ENCODE measurements at places on chromosomes 2 and 18. TPM values are rescaled to one million over a fixed set of nuclear protein-coding genes. Genes with fewer than 3 reads are reported as not detected.

The BUB1 gene
- polyA plus RNA-seq, result 17.8 TPM

The TSPYL6 gene
- polyA plus RNA-seq, result 0.06 TPM

The TCF23 gene
- polyA plus RNA-seq, result 0.10 TPM

The CHN1 gene
- polyA plus RNA-seq, result 8.2 TPM

The CYP1B1 gene
- 3.0 TPM for polyA plus RNA-seq

The SPP2 gene
- 0.06 TPM for polyA plus RNA-seq

The KCNG2 gene
- 0.46 TPM for polyA plus RNA-seq

The CPSF3 gene
- 32.2 TPM for polyA plus RNA-seq

The SKOR2 gene
- polyA plus RNA-seq, result not detected

The DES gene
- 429 TPM for polyA plus RNA-seq

The SCN2A gene
- 2.4 TPM for polyA plus RNA-seq

The XDH gene
- polyA plus RNA-seq, result 138 TPM

The MOCOS gene
- 3.8 TPM for polyA plus RNA-seq

The NEURL3 gene
- polyA plus RNA-seq, result 0.81 TPM

The CCDC74A gene
- 3.6 TPM for polyA plus RNA-seq

The TRABD2A gene
- polyA plus RNA-seq, result 18.0 TPM

The CCL20 gene
- polyA plus RNA-seq, result 11.4 TPM

The GALR1 gene
- 0.51 TPM for polyA plus RNA-seq

The DCC gene
- polyA plus RNA-seq, result 0.58 TPM

GRCh38 chr2:14641116-14641515 is 8.6 kb downstream of the LRATD1 start:
- DNase-seq, result no peak

GRCh38 chr2:102082571-102083392 is 59.8 kb upstream of the IL1R1 start:
- DNase-seq, result peak; percentile 45

- no peak for DNase-seq
These were observed 733 bp upstream of the CXCR2 start for GRCh38 chr2:218125095-218125494.

- no peak for DNase-seq
These were observed 275.3 kb upstream of the NCKAP5 start for GRCh38 chr2:133843551-133843950.

DNA sequence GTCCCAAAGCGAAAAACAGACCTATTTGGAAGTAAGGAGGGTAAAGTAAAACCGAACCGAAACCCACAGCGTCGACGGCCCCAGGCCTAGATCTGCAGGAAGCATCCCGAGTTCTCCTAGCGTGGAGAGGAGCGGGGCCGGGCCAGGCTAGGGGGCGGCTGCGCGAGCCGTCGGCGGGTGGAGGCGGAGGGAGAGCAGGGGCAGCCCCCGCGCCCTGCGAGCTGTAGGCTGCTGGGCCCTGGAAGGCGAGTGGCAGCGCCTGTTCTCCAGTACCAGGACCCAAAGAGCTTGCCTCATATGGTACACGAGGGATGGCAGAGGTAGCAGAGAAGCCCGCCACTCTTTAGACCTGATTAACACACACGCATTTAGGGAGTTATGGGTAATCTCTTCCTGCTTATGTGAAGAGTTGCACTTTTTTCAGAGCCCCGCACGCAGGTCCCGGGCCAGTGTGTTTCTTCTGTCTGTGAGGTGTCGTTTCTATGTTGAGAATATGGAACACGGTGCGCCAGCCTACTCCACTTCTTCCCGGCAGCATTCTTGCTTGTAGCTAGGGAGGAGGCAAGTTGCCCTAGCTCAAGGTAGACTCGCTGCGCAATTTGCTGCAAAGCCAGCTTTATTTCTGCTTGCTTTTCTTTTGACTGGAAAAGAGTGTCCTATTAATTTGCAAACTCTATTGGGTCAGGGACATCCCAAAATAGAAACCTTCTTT is 71.1 kb downstream of the ARHGEF33 start:
- DNase-seq, result no peak

GRCh38 chr2:158781353-158781961 is 13.7 kb upstream of the DAPL1 start:
- DNase-seq, result peak; percentile 94

- no peak for DNase-seq
These were observed 451.0 kb downstream of the SLC4A3 start for GRCh38 chr2:220078439-220078838.

- DNase-seq, result no peak
These were observed 145.1 kb downstream of the B3GNT2 start for GRCh38 chr2:62340994-62341484.

GRCh38 chr2:196925768-196926561 is 542 bp downstream of the PGAP1 start:
- peak; percentile 63 for DNase-seq

- DNase-seq, result no peak
These were observed 104.8 kb upstream of the CDH19 start for GRCh38 chr18:66708646-66709045.

- no peak for DNase-seq
These were observed 195.7 kb downstream of the SMAD7 start for GRCh38 chr18:48754993-48755473.

GRCh38 chr18:63320975-63321265 is 1.4 kb upstream of the BCL2 start:
- DNase-seq, result peak; percentile 54

- no peak for DNase-seq
These were observed 318.8 kb upstream of the TMEFF2 start for GRCh38 chr2:192513575-192513974.

- DNase-seq, result peak; percentile 8
These were observed 467.7 kb downstream of the EPHA4 start for GRCh38 chr2:221104361-221104811.

GRCh38 chr2:198143156-198143555 is 338.8 kb downstream of the PLCL1 start:
- no peak for DNase-seq

DNA sequence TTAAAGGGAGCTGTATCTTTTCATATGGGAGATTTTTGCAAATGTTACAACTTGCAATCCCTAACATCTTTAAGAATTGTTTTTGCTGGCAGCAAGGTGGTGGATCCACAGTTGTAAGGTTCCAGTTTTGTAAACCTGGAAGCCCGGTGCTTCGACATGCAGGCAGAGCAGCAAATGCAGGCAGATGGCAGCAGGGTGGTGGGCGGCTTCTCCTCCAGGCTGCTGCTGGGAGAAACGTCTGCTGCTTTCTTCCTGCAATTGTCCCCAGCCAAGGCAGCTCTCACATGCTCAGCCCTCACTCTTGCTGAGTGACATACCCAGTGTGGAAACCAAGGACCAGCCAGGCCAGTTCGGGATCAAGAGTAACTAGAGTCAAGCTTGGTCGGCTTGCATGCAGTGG is 166.0 kb downstream of the SEPTIN10 start:
- DNase-seq, result no peak

- DNase-seq, result no peak
These were observed 25.1 kb downstream of the CSRNP3 start for GRCh38 chr2:165494573-165494972.

- DNase-seq, result no peak
These were observed 280.7 kb upstream of the VWC2L start for GRCh38 chr2:214130114-214130513.

DNA sequence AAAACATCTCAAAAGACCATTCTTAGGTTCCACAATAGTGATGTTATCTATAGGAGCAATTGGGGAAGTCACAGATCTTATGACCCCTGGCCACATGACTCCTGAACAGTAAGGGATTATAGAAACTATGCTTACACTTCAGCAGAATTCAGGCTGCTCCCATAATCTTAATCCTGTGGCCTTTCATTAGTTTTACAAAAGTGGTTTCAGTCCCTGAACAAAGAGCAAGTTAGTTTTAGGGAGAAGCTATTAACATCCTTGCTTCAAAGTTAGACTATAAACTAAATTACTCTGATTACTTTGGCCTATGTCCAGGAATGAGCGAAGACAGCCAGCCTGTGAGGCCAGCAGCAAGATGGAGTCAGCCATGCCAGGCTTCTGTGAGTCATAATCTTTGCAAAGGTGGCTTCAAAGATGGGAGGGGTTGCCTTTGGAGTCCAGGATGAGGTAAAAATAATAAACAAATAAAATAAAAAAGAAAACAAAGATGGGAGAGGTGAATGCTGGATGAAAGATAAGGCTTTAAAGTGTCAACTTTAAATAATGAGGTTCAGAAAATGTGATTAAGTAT is 168.7 kb upstream of the NDUFV2 start:
- DNase-seq, result no peak

- no peak for DNase-seq
These were observed 26.0 kb upstream of the TNS1 start for GRCh38 chr2:218028562-218029348.

DNA sequence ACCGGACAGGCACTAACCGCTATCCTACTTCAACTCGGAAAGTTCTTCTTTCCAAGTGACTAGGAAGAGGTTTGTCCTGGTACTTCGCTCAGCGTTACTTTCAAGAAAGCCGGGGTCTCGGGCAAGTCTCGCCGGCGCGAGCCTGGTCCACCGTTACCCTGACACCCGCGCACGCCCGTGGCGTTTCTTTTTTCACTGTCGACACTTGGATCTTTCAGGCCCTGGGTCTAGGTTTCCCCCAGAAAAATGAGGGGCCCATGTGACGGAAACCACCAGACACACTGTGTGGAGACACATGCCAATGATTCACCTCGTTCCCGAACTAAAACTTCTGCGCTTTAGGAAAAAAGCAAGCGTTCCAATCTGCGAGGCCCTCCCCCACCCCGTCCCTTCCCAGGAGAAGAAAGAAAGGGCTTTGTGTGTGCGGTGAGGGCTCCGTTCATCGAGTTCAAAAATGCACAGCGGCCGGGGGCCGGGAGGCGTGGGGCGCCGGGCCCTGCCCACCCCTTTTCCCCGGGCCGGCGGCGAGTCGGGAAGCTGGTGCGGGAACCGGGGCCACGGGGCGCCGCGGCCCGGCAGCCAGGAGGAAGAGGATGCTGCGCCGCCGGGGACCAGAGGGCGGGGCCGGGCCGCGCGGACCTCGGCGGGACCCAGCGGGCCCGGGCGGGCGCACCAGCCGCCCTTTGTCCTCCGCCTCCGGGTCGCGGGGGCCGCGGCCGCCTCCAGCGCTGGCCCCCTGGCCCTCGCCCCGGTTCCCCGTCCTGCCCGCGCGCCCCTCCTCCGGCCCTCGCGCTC is 2.6 kb downstream of the ZNF521 start:
- DNase-seq, result peak; percentile 19

GRCh38 chr2:70479816-70480215 is 73.8 kb downstream of the TGFA start:
- no peak for DNase-seq

DNA sequence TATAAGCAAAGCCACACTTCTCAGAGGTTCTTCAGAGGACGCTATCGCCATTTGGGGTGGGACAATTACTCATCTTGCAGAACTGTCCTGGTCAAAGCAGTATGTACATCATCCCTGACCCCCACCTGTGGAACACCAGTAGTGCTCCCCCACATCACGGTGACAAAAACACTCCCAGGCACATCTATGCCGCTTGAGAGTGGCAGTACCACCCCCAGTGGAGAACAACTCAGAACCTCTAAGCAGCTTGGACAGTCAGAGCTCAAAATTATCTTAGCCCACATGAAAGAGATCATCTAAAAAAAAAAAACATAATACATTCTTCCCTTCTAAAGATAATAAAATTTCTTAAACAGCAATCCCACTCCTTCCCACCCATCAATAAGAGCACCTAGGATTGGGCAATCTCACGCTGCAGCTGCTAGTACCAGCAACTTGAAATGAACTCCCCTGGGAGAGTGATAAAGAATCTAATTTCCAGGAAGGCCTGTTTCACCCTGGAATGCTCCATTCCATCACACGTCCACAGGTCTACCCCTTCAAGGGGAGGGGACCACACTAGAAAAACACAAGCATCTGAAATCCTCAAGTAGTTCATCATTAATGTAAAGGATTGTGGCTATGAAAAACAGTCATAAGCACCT is 31.7 kb downstream of the LRP2 start:
- no peak for DNase-seq

GRCh38 chr2:230879271-230879882 is 14.6 kb downstream of the ITM2C start:
- peak; percentile 88 for DNase-seq

DNA sequence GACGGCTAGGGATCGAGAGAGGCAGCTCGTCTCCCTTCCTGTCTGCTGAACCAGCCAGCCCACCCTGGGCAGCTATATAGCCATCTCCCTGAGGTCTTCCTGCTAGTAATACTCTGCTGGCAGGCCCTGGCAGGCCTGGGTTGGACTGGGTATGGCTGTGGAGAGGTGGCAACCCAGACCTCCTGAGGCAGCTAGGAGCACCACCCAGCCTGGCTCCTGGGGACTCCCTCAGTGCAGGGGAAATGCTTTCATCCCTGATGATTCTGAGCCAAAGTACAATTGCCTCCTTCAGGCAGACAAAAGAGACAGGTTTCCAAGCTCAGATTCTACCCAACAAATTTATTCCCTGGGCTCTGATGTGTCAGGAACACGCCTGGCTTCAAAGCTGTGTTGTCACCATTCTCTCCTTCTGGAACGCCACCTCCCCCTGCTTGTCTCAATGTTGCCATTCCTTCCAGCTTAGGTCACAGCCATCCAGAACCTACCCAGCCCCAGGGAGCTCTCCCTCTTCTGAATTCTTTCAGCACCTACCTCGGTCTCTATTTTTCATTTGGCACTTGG is 4.7 kb upstream of the DNAJB2 start:
- peak; percentile 34 for DNase-seq

GRCh38 chr18:11809895-11810294 is 41.3 kb upstream of the CHMP1B start:
- no peak for DNase-seq

DNA sequence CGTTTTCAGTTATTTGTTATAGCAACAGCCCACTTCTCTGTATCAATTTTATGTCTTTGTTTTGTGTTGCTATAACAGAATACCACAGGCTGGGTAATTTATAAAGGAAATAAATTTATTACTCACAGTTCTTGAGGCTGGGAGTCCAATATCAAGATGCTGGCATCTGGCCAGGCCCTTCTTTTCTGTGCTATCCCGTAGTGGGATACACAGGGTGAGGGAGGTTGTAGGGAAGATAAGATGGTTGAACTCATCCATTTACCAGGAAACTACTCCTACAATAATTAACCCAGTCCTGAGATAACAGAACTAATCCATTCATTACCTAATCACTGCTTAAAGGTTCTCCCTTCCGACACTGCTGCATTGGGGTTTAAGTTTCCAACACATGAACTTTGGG is 220.7 kb downstream of the TPGS2 start:
- peak; percentile 51 for DNase-seq

- no peak for DNase-seq
These were observed 211.3 kb upstream of the APCDD1 start for GRCh38 chr18:10242936-10243680.

- DNase-seq, result no peak
These were observed 167.1 kb upstream of the KYNU start for GRCh38 chr2:142710336-142710735.

GRCh38 chr2:196449083-196449482 is 190.4 kb upstream of the CCDC150 start:
- no peak for DNase-seq

GRCh38 chr2:158321264-158321663 is 135.3 kb downstream of the CCDC148 start:
- no peak for DNase-seq

GRCh38 chr2:205792908-205793307 is 110.6 kb downstream of the NRP2 start:
- no peak for DNase-seq

- DNase-seq, result no peak
These were observed 212.0 kb upstream of the BOD1L2 start for GRCh38 chr18:56934906-56935305.
